ENCODE measurements at places on chromosomes 13 and 19.

- DNase-seq = no peak
These were observed 40.4 kb downstream of the EDNRB start for GRCh38 chr13:77878190-77878589.

- DNase-seq = no peak
These were observed 94.6 kb downstream of the CCNA1 start for GRCh38 chr13:36526897-36527296.

GRCh38 chr13:68009546-68009945 is 779.4 kb upstream of the PCDH9 start:
- no peak for DNase-seq

DNA sequence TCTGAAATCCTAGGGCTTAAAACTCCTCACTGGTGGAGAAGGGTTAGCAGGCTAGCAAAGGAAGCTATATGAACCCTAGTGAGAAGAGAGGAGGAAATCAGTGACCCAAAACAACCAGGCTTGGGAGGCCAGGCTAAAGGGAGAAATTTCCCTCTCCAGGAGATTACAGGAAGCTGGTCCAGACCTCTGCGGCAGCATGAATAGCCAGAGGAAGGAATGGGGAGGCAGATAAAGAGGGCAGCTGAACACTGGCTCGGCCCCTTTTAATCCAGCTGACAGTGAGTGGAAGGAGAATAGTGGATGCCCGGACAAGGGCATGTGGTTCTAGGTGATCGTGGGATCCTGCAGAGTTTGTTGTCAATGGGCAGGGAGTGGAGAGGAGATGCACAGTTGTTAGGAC is 130.6 kb downstream of the COG6 start:
- DNase-seq = no peak

- DNase-seq = no peak
These were observed 5.4 kb upstream of the NDUFB7 start for GRCh38 chr19:14577264-14577663.

DNA sequence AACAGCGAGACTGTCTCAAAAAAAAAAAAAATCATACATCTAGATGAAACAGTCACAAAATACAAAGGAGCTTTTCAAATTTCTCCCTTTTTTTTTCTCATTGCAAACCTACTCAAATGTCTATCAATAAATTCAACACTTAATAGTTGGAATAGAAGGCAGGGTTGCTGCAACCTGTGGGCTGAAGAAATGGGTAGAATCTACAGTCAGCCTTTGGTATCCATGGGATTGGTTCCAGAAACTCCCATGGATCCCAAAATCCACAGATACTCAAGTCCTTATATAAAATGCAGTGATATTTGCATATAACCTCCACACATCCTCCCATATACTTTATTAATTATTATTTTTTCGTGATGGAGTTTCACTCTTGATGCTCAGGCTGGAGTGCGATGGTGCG is 14.7 kb downstream of the FBXO27 start:
- DNase-seq = no peak

GRCh38 chr19:738509-739128 is 12.3 kb upstream of the MISP start:
- no peak for DNase-seq

- DNase-seq = no peak
These were observed 636 bp downstream of the SF3A2 start for GRCh38 chr19:2237051-2237868.
